ENCODE measurements at places on chromosomes 12 and 14.

DNA sequence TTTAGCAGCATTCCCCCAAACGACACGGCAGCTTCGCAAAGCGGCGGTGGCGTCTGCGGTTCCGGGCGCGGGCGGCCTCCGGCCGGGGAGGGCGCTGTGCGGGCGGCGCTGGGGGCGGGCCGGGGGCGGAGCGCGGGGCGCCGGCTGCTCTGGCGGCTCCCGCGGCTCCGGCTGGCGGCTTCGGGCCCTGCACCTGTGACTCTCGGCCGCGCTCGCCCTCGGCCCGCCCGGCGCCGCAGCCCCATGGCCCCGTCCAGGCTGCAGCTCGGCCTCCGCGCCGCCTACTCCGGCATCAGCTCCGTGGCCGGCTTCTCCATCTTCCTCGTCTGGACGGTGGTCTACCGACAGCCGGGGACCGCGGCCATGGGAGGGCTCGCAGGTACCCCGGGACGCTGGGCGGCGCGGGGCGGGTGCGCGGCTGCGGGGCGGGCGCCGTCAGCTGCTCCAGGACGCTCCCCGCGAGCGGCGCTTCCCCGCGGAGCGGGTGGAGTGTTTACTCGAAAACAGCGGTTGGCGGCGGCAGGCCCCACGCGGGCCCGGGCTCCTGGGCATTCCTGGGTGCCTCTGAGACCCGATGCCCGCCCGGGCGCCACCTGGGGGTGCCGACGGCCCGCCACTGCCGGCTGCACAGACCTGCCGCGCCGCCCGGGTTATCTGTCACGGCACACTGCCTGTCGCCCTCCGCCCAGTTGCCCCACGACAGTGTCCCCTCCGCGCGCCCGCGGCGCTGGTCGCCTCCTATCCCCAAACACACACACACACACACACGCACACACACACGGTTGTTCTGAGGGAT lies at the start of gene SLC48A1:
TSS of gene SLC48A1 (plus strand) at position 177 of the 796 bp plus-strand sequence. CDS start at position 244, 67 bp downstream.
- no peak for DNase-seq

DNA sequence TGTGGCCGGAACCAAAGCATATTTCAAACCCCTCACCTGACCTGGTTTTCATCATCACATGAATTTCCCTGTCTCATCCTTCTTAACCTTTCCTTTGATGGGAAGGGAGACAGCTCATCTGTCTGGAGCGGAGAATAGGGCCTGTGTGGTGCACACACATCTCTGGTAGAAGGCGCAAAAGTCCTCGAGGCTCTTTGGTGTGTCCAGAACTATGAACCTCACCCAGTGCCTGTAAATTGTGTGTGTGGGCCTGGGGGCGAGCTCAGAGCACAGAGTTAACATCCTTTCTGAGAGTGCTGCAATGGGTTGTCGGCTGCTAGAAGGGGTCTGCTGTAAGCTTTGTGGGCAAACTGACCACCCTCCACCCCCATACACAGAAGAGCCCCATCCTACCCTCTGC lies 749 bp downstream of the GALNT6 start:
- DNase-seq: no peak

GRCh38 chr12:48965298-48965838 lies 6.2 kb downstream of the WNT10B start:
- DNase-seq: no peak

GRCh38 chr14:38502239-38502638 lies 246.3 kb upstream of the CLEC14A start:
- DNase-seq: no peak

DNA sequence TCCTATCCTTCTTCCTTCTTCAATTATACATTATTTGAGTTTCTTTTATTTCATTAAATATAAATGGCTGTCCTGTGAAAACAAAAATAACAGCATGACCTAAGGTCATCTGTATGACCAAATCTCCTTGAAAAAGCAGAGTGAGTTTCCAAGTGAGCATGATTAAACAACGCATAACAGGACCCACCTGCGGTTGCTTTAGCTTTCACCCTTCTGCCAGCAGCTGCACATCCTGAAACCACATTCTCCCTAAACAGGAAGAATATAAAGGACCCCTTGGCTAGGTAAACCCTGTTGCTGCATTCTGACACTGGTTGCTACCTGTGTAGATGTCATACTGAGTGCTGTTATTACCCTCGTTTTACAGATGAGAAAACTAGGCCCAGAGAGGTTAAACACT lies 42.8 kb upstream of the CPM start:
- DNase-seq: no peak
